ENCODE measurements at places on chromosomes 7 and 10.

DNA sequence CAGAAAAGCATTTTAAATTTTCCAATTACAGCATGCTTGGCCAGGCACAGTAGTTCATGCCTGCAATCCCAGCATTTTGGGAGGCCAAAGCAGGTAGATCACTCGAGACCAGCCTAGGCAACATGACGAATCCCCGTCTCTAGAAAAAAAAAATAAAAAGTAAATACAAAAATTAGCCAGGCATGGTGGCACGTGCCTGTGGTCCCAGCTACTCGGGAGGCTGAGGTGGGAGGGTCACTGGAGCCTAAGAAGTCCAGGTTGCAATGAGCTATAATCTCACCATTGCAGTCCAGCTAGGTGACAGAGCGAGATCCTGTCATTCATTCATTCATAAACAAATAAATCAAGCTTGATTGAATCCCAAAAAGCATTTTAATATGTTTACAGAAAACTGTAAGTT, 234.9 kb downstream of the PARD3 start:
- no peak for DNase-seq

GRCh38 chr10:99057936-99058690, 177.5 kb downstream of the HPSE2 start:
- no peak for DNase-seq

GRCh38 chr7:18685971-18686370, 190.4 kb downstream of the HDAC9 start:
- DNase-seq: no peak

DNA sequence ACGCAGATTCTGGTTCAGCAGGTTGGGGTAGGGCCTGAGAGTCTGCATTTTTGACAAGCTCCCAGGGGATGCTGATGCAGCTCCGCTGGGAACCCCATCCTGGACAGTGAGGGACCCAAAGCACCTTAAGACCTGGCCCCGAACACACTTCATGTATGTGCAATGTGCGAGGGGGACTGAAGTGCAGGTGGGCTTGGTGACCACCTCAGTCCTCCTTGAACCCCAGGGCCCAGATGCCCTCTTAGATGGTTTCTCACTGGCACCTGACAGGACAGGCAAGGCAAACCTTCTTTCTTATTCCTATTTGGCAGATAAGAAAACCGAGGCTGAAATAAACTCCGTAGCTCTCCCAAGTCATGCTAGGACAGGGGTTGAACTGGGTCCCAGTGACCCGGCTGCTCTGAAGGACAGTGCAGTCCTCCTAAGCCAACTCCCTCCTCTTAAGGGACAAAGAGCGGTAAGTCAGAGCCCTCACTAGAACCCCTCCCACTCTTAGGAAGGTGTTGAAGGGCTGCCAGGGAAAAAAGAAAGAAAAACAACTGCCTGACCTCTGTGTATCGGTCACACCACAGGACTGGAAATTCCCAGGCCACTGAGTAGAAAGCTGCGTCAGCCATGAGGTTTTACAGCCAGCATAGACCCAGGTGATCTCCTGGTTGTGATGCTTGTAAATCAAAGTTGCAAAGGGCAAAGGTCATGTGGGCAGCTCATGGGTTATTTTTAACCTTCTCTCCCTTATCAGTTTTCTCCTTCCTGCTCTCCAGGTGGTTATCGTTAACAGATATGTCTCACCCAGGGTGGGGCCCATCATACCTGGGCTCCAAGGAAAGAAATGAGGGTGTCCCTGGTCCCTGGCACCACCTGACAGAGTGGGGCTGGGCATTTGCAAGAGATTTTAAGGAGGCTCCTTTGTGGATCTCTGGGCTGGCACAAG, 90.9 kb upstream of the SMNDC1 start:
- peak; percentile 30 for DNase-seq

- DNase-seq: no peak
Measured at GRCh38 chr7:4123823-4124222, 558.3 kb upstream of the FOXK1 start.

- no peak for DNase-seq
Measured at GRCh38 chr7:49660170-49660783, 113.2 kb upstream of the VWC2 start.

DNA sequence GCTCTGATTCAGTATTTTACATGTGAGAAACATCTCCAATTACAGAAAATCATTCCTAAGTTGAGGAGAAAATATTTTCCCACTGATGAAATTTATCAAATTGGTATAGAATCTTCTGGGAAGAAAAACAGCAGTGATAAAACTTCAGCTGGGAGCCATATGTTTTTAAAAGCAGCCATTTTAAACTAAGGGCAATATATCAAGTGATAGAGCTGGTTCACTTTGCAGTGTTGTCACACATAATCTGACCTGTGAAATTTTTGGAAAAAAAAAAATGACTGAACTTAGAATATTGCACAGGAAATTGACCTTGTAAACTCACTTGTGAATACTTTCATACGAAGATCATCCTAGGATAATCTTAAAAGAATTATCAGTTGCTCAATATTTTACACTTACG, 10.5 kb upstream of the EZH2 start:
- no peak for DNase-seq

GRCh38 chr10:6843894-6844650, 264.0 kb upstream of the PRKCQ start:
- DNase-seq: no peak

DNA sequence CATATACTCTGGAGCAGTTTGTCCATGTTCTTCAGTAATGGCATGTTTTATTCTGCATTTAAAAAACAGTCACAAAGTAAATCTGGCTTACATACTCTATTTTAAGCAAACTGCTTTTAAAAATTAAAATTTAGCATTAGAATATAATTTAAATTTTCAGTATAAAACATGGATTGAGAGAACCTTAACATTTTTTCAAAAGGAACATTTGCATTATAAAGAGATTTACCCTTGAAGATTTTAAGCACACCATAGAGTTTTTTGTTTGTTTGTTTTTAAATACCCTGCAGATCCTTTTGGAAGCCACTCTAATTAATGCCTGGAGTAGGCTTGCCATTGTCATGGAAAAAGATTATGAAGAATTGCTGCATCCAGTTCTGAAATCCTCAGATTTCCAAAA, 70.4 kb downstream of the ZNRF2 start:
- no peak for DNase-seq

DNA sequence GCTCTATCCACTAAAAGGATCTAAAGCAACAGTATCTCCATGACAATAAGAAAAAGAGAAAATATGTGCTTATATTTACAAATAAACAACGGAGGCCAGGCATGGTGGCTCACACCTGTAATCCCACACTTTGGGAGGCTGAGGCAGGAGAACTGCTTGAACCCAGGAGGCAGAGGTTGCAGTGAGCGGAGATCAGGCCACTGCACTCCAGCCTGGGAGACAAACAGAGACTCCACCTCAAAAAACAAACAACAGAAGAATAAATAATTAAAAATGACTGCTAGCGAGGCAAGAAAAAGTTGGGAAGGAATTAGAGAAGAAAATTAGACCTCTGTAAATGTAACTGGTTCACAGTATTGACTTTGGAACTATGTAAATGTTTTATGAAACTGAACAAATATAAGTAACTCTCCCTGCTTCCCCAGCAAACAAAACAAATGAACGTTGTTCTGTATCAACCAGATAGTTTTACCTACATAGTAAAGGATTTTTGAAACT, 17.1 kb downstream of the TRIM24 start:
- DNase-seq: no peak

GRCh38 chr7:107150375-107151073, 18.3 kb upstream of the HBP1 start:
- peak; percentile 56 for DNase-seq

GRCh38 chr7:33395340-33395739, 266.0 kb downstream of the BBS9 start:
- no peak for DNase-seq
